Activated T-cell treated with anti-CD3 and anti-CD28 coated beads for 24 hours (primary cell): ENCODE measurements at places on chromosomes 2 and 18.

DNA sequence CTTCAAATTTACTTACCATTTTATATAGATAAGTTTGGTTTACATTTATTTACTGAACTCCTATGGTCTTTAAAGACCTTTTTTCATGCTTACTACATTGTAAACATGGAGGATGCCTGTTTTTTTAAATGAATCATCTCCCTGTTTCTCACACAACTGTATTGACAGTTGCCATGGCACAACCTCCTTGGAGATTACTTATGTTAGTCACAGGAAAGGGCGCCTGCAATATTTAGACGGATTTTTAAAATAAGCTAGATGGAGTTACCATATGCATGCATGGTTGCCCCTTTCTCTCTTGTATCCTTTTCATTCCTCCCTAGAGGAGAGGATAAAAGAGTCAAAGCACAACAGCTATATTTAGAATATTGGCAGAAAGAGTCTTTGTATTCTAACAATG, 34.8 kb upstream of the CCDC102B start:
- DNase-seq = no peak

DNA sequence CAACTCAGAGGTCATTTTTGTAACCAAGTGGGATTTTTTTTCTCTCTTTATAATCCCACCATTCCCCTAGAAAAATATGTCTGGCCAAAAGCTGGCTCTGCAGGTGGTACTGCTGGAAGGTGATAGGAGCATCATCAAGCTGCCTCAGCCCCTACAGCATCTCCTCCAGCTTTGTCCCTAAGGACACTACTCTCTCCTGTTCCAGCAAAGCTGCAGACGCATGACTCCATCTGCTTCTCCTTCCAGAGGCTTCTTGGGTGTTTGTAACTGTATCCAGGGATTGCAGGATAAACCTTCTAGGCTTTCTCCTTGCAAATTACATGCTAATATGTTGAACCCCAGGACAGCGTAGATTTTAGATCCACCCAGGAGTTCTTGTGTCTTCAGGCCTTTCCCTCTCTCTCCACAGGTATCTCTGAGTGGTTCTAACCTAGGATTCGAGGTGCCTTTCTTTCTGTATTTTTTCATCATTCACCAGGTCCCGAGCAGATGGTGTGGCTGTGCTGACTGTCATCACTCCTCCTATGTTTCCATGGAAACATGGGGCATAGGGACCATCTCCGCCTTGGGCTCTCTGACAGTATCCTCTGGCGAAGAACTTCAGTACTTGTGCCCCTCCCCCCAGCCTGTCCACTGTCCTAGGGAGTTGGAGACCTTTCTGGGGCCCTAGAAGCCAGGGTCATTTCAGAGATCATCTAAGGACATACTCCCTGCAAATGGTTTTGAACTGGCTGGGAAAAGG, 34.3 kb downstream of the AFF3 start:
- DNase-seq = no peak

- no peak for DNase-seq
Measured at GRCh38 chr2:240435948-240436682, 652 bp downstream of the GPC1 start.

DNA sequence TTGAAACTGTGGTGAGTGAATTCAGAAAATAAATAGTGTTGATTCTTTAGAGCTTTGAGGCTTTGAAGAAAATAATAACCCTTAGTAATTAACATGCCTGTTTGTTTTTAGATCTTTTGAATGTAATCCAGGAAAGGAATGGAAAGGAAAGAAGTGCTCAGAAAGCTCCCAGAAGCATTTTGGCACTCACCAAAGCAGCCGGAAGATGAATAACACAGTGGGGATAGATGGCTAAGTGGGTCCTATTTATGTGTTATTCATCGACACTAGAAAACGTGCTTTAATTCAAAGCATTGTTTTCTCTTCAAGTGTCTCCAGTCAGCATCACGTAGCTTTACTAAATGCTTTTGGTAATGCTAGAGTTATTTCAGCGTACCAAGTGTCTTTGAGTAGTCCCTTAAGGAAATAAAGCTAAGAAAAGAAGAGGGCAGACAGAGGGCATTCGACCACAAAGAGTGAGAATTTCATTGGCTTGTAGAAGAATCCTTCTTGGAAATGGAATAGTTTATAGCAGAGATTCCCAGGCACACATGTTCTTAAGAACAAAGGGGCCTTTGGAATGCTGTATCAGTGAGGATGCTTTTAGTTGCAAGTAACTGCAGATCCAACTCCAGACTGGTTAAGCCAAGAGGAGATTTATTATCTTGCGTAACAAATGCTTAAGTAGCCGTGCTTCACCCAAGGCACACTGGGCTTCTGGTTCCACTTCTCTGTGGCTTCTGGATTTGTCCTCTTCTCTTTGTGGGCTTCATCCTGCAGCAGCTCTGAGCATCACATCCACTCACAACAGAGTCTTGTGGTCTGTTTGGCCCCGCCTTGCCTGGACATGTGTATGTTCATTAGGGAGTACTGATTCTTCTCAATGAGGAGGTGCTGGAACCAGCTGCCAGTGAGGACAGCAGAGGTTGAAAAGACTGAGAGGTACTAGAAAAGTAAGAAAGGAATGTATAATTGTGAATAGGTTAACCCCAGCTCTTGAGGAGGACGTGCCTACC, 63.6 kb upstream of the LTBP1 start:
- no peak for DNase-seq

DNA sequence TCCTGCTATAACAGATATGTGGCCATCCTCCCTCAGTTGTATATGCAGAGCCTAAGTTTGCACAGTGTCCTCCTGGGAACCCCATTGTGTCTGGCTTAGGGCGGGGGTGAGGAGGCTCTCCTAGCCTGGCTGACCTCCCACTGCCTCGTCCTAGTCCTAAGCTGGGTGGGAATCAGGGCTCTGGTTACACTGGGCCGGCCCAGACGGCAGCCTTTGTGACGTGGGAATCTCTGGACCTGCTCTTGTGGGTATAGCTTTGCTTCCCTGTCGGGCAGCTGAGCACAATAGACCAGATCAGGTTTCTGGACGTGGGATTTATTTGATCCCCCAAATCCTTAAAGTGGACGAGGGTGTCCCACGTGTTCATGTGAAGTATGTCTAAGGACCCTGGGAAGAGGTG, 2.9 kb downstream of the ACKR3 start:
- DNase-seq = no peak

GRCh38 chr2:8229546-8229986, 452.3 kb upstream of the ID2 start:
- DNase-seq = peak; percentile 37

- no peak for DNase-seq
Measured at GRCh38 chr2:47808614-47809013, 25.7 kb downstream of the MSH6 start.

- no peak for DNase-seq
Measured at GRCh38 chr2:219713110-219713509, 85.7 kb downstream of the SLC4A3 start.

- no peak for DNase-seq
Measured at GRCh38 chr2:5983511-5984272, 291.5 kb downstream of the SOX11 start.

DNA sequence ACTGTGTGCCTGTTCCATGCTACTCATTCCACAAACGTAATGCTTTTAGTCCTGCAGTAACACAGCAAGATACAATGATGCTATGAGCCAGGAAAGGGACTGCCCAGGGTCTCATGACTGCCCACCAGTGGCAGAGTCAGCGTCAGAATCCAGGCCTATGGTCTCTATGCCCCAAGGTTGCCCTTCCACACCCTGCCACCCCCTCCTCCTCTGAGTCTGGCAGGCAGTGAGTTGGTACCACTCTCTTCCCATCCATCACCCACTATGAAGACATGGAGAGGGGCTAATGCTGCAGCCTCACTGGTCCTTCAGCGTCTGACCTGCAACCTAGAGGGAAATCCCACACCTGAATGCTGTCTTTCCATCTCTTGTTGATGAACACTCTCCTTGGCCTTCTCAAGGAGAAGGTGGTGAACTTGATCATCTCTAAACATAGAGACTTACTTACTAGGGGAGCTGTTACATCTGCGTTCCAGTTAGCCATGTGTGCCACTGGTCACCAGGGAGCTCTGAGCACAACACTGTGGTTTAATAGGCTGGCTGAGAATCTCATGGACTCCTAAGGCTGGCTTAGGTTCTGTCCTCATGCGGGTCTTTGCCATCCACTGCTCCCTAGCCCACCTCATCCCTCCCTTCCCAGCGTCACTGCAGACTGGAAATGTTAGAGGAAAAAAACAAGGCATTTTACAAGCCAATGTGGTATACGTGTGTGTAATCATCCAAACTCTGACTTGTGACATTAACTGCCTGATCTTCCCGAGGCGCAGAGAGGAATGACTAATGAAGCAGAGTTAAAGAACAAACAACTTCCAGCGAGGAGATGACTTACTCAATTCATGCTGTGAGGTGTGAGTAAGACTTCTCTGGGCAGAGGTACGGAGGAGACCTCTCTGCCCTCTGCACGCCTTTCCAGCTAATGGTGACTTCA, 28.8 kb downstream of the STEAP3 start:
- no peak for DNase-seq

DNA sequence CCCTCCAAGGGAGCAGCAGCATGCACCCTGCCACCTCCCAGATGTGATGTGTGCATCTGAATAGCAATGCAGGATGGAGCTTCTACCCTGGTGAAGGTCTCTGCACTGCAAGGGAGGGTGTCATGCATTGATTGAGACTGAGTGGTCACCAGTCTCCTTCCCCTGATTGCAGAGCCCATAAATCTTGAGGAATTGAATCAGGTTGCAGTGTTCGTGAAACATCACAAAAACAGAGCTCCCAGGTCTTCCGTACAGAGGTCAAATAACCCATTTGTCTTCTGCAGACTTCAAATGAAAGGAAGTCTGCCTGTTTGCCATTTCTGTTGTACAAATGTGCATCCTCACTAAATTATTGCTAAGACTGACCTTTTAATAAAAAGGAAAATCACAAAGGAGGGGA, 136.8 kb downstream of the WDSUB1 start:
- no peak for DNase-seq

- DNase-seq = no peak
Measured at GRCh38 chr2:188292348-188293239, 920 bp downstream of the GULP1 start.

DNA sequence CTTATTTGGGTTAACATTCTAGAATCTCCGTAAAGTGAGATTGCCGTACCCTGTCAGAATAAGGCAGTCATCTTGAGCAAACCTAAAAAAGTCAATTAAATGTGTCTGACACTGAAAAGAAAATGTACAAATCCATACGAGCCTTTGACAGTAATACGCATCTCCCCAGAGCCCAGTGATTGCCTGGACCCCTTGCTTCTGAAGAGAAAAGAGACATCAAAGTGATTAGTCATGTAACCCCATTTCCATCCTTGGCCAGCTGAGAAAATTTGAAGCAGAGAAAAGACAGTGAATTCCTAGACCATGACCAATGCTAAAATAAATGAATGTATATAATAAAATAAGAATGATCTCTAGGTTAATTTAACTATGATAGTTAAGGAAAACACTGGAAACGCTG, 1499.4 kb downstream of the SUCLG1 start:
- DNase-seq = no peak

DNA sequence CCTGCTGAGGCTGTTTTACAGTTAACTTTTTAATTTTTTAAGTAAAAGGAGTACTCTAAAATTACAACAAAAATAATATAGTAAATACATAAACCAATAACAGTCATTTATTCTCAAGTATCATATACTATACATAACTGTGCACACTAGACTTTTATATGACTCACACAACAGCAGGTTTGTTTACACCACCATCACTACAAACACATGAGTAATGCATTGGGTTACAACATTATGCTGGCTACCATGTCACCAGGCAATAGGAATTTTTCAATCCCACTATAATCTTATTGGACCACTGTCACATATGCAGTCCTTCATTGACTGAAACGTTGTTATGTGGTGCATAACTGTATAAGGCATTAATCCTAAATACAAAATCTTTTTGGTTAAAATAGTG, 42.5 kb downstream of the RASGRP3 start:
- no peak for DNase-seq

- DNase-seq = no peak
Measured at GRCh38 chr2:43958397-43959275, 37.2 kb downstream of the LRPPRC start.

DNA sequence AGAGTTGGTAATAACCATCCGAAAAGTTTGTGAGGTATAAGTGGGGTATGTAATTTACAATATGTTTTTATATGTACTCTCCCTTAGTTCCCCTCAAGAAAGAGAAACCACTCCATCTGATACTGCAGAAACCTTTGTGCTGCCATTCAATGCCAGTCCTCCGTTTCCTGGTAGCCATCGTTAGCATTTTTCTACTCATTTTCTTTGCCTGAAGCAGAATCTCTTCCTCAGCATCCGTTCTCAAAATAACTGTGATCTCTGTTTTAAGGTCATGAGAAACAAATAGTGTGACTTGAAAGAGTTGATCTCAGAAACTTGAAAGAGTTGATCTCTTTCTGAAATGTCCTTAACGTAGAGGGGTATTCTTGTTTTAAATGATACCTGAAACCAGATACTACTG, 996 bp downstream of the PTCD3 start:
- no peak for DNase-seq

DNA sequence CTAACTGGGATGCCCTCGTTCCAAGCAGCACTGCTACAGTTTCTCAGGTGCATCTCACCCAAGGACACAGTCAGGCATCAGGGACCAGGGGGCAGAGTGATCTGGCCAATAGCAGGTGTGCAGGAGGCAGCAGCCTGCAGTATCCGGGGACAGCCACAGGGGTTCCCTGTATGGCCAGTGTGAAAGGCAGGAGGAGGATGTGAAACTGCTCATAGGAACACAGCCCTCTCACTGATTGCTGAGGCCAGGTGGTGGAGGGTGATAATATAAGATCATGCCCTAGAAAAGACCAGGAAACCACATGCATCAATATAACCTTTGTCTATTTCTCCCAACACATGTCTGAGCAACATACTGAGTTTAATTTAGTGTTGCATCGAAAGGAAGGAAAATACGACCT, 112.7 kb upstream of the TACR1 start:
- no peak for DNase-seq

- no peak for DNase-seq
Measured at GRCh38 chr2:142270291-142270690, 139.5 kb upstream of the LRP1B start.

- DNase-seq = no peak
Measured at GRCh38 chr2:6475155-6475940, 390.4 kb downstream of the CMPK2 start.

- DNase-seq = no peak
Measured at GRCh38 chr2:8407332-8407731, 274.5 kb upstream of the ID2 start.
